ENCODE measurements at places on chromosomes 13 and 19.
A peak's percentile ranks its signal among the peaks of the same experiment; 100 is the strongest.

DNA sequence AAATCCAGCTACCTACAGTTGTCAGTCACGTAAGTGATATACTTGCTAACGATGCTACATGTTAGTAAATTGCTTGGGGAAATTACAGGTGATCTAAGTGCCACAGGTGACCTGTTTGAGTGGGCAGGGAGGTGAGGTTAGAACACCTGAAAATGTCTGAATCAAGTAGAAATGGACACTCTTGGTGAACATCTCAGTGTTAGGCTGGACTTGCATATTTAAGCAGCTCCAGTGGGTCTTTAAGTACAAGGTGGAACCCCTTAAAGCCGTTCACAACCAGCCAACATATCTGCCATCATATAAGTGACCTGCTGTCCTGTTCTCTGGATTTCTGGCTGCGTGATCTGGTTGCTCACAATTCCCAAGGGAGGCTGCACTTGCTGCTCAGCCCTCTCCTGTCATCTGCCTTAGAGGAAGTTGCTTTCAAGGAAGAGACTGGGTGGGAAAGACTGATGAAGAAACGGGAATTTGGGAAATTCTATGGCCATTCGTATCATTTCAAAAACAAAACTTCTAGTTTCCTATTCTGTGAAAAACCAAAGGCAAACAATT lies 244.0 kb downstream of the DCLK1 start:
- no peak for DNase-seq

- no peak for DNase-seq
These were observed 587.0 kb upstream of the SLITRK5 start for GRCh38 chr13:87084192-87084591.

DNA sequence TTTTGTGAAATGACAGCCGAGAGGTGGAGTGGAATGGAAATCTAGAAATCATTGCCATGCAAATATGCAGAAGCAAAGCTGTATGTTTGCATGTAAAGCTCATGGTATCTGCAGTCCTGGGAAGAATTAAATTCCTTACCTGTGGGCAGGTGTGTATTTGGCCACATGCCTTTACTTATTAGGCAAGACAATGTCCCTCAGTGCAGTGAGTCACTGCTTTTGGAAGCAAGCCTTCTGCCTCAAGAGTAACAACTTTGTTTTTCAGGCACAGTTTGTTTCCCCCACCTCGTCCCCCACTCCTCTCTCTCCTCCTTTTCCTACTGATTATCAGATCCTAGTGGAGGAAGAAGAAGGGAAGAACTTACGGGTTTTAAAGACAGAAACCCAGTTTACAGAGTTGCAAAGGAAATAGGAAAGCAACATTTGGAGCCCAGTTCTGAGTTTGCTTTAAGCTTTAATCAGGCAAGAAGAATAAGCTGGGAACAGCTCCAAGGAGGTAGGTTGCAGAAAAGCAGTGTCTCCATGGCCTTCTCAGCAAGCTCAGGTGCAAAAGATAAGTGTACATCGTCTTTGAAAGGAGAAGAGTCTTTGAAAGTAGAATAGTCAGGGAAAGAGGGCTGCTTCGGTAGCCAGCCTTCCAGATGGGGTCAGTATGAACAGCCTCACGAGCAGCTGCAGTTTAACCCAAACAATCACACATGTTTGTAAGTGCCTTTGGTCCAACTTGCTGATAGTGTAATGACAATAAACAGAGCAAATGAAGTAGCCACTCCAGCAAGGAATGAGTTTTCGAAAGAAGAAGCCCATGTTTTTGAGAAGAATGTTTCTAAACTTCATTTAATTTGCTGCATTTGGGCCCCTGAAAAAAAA lies 190.1 kb downstream of the KLF5 start:
- no peak for DNase-seq

DNA sequence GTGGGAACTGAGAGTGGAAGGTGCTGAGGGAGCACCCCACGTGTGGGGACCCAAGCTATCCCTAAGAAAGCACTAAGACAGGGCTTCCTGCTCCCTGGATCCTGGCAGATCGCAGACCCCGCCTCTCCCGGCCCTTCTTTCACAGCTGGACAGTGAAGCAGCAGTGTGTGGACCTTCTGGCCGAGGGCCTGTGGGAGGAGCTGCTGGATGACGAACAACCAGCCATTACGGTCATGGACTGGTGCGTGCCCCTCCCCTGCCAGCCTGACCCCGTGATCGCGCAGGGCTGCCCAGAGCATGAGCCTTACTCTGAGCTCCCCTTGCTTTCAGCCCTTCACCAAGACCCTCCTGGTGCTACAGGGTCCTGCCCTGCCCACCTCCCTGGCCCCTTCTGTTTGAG lies 2.3 kb downstream of the NCCRP1 start:
- no peak for DNase-seq

GRCh38 chr13:51394724-51395123 lies 55.2 kb downstream of the SERPINE3 start:
- no peak for DNase-seq

DNA sequence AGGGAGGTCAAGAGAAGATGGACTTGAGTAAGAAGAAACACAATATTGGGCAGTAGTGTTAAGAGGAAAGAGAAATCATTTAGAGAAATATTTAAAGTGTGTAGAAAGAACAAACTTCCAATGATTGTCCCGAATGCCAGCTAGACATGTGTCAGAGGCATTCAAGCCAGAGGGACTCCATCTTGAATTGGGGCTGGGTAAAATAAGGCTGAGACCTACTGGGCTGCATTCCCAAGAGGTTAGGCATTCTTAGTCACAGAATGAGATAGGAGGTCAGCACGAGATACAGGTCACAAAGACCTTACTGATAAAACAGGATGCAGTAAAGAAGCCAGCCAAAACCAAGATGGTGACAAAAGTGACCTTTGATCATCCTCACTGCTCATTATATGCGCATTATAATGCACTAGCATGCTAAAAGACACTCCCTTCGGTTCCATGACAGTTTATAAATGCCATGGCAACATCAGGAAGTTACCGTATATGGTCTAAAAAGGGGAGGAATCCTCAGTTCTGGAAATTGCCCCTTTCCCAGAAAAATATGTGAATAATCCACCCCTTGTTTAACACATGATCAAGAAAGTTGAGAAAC lies 127.0 kb upstream of the IPO5 start:
- DNase-seq, result no peak

DNA sequence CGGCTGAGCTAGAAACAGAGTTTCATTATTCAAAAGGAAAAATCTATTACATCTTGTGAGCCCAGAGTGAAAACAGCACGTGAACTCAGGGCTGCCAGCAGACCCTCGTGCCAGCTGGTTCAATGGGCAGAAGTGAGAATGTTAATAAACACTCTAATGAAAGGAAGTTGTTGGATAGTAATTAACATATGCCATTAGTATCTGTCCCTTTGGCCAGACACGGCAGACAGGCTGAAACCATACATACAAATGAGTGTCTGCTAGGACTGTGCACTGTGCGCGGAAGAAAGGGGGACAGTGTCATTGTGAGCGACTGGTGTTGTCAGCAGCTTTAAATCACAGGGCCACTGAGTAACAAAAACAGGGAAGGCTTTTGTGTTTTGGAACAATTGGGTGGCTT lies 121.9 kb upstream of the TSC22D1 start:
- DNase-seq, result no peak

- no peak for DNase-seq
These were observed 10.4 kb upstream of the ZNF586 start for GRCh38 chr19:57759096-57759495.

GRCh38 chr13:23504180-23504579 lies 66.0 kb upstream of the TNFRSF19 start:
- DNase-seq, result no peak

DNA sequence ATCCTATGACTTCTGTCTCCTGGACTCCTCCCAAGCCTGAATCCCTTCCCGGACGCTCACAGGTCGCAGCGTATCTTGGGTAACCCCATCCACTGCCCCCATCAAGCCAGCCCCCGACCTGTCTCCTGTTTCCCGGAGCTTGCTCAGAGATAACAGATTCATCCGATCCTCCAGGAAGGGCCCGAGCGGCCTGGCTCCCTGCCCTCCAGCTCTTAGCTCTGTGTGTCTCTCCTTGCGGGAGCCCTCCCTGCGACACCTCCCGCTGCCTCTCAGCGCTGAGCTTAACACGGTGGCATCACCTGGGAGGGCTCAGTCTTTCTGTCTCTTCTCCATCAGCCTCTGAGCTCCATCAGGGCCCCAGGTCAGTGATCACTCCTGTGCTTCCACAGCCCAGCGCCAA lies 4.3 kb upstream of the TMEM255B start:
- no peak for DNase-seq

GRCh38 chr19:20565321-20566018 lies at the start of gene ZNF737:
TSS of gene ZNF737 (minus strand) at chr19:20565781. CDS start at chr19:20565640, 141 bp downstream.
- DNase-seq, result peak; percentile 97

GRCh38 chr19:55554741-55555152 lies 9.4 kb upstream of the SBK3 start:
- no peak for DNase-seq

GRCh38 chr19:46880431-46880830 lies 19.6 kb downstream of the ARHGAP35 start:
- DNase-seq, result no peak

DNA sequence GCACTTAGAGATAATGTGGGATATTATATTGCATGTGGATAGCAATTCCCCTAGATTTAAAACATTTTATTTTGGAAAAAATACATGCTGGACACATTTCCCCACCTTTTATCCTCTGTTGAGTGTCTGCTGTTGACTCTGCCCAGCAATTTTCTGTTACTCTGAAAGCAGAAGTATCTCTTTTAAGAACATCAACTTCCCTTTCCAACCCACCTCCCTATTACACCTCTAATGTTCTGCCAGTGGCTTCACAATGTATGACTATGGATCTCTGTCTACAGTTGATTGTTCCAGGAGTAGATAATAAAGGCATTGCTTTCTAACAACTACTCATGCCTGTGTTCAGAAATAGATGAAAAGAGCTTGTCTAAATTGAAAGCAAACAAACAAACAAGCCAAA lies 754.8 kb upstream of the SLITRK6 start:
- no peak for DNase-seq

DNA sequence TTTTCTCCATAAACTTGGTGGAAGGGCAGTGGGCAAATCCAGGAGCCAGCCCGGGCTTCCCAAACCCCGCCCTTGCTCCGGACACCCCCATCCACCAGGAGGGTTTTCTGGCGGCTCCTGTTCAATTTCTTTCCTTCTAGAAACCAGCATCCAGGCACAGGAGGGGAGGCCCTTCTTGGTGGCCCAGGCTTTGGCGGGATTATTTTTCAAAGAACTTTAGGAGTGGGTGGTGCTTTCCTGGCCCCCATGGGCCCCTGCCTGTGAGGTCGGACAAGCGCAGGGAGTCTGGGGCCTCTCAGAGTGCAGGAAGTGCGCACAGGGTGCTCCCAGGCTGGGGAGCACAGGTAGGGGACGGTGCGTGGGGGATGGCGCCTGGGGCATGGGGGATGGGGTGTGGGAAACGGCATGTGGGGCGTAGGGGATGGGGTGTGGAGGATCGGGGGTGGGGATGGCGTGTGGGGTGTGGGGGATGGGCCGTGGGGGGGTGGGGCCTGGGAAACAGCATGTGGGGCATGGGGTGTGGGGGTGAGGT lies 396 bp downstream of the F7 start:
- DNase-seq, result peak; percentile 1

Measured in psoas muscle (tissue), 8 donors.